Neural crest cell (in vitro differentiated cells): ENCODE measurements at places on chromosomes 2 and 18. TPM values are rescaled to one million over a fixed set of nuclear protein-coding genes. Genes with fewer than 3 reads are reported as not detected.
A peak's percentile ranks its signal among the peaks of the same experiment; 100 is the strongest.

DNER gene
- 4.0 and 4.1 TPM in 2 replicates for total RNA-seq

DNA sequence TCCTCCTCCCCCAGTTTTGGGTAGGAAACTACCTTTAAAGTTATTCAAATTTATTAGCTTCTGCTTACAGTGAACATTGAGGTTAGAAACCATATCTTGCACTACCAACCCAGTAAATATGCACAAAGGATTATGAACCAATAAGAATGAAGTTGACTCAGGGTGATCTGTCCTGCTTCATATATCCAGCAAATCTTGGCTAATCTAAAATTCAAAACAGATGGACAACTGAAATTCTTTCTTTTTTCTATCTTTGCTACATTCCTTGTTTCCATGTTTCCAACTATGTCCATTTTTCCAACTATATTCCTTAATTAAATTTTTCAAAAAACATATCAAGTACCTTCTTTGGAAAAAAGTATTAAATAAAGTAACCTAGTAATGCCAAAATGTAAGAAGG, 149.3 kb downstream of the FAM124B start:
- DNase-seq: no peak

- no peak for DNase-seq
These were observed 28.8 kb downstream of the SETBP1 start for GRCh38 chr18:44709307-44710126.

DNA sequence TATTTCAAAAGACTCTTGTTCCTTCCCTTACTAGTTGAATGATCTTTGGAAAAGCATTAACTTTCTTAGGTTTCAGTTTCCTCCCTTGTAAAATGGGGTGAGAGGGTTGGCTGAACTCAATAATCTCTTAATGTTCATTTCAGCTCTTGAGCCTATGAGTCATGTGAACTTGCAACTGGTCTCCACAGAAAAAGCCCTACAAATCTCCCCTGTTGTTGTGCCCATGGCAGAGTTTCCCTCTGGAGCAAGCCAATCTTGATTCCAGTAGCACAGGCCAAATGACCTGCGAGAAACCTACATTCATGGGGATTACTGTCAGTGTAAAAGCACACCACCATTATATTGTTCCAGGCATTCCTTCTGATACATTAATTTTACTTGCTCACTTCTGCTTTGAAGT, 388.9 kb downstream of the ALK start:
- no peak for DNase-seq

- peak; percentile 70 for DNase-seq
These were observed 18.1 kb downstream of the TET3 start for GRCh38 chr2:74002505-74003421.

GRCh38 chr2:151182396-151182795, 79.3 kb downstream of the RBM43 start:
- DNase-seq: no peak
